Omental fat pad (tissue), 4 donors: ENCODE measurements at places on chromosomes 2 and 18. TPM values are rescaled to one million over a fixed set of nuclear protein-coding genes. Genes with fewer than 3 reads are reported as not detected.

The ZFP36L2 gene
- total RNA-seq, result 93.9 TPM

The OR6B2 gene
- total RNA-seq, result not detected

The HS1BP3 gene
- 17.7 TPM for total RNA-seq

The RBKS gene
- 2.1 TPM for total RNA-seq

The DPP10 gene
- 2.8 TPM for total RNA-seq

The PLEKHH2 gene
- total RNA-seq, result 23.8 TPM
